Colonic mucosa (tissue), 4 donors: ENCODE measurements at places on chromosomes 4 and X.

DNA sequence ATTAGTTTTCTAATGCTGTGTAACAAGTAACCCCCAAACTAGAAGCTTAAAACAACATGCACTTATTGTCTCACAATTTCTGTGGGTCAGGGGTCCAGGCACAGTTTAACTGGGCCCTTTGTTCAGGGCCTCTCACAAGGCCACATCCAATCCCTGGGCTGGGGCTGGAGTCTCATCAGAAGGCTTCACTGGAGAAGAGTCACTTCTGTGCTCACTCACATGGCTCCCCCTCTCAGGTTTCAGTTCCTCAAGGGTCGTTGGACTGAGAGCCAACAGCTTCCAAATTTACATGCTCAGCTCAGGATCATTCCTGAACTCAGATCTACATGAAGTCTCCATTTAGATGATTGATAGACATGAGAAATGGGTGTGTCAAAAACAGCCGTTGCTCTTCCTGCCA is 77.1 kb downstream of the EVC start:
- DNase-seq = no peak

DNA sequence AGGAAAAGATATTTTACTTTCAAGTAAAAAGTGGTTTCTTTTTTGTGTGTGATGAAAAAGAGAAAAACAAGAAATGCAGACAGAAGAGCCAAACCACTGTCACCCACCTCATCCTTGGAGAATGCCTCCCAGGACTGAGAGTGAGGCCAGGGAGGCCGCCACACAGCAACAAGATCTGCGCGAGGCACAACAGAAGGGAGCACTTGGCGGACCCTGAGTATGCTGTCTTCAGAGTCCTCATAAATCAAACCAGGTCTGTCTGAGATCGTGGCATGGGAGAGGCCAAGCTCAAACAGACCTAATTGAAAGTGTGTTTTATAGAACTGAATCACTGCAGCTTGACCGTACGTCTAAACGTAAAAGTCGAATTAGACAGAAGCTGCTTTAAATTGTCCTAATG is 134.3 kb upstream of the VCX2 start:
- DNase-seq = no peak

- no peak for DNase-seq
Observed at GRCh38 chrX:19860571-19860970, 26.8 kb downstream of the SH3KBP1 start.

DNA sequence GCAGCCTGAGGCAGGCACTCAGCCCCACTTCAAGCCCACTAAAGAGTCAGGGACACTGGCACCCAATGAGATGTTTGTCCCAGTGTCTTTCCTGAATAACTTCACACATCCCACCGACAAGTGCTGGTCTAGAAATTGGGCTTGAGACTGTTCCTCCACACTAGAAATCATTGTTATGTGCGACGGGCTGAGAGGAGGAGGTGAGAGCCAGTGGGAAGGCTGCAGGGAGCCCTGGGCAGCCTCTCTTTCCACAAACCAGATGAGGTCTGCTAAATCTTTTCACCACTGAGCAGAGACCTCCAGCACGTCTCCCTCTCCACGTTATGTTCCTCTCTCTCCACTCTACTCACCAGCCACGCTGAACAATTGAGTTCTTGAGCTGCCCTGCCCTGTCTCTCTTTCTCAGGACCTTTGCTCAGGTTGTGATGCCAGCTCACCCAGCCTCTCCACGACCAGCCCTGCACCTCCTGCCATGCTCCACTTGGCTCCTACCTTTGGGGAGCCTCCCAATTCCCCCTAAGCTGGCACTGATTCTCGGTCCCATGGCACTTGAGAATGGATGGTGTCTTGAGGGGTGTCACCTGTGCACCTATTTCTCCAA is 8.4 kb downstream of the SCD5 start:
- no peak for DNase-seq

- DNase-seq = no peak
Observed at GRCh38 chrX:20654596-20655106, 387.9 kb upstream of the RPS6KA3 start.

GRCh38 chrX:12999422-12999821 is 24.5 kb downstream of the TMSB4X start:
- DNase-seq = no peak

DNA sequence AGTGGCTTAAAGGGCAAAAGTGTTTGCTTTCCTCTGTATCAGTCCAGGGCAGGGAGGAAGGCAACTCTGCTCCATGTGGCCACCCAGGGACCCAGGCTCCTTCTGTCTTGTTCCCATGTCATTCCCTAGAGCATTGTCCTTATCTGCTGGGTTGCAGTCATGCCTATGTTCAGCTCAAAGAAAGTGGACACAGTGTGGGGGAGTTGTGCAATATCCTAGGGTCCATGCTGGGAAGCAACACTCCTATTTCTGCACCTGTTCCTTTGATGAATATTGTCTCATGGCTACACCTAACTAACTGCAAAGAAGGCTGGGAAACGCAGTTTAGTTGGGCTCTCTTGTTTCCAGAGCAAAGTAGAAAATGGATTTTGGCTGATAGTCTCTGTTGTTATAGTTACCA is 107.0 kb upstream of the OTUD4 start:
- DNase-seq = no peak

GRCh38 chrX:31929366-31929765 is 857.5 kb upstream of the FTHL17 start:
- no peak for DNase-seq

- no peak for DNase-seq
Observed at GRCh38 chr4:168273838-168274237, 44.7 kb downstream of the DDX60 start.

DNA sequence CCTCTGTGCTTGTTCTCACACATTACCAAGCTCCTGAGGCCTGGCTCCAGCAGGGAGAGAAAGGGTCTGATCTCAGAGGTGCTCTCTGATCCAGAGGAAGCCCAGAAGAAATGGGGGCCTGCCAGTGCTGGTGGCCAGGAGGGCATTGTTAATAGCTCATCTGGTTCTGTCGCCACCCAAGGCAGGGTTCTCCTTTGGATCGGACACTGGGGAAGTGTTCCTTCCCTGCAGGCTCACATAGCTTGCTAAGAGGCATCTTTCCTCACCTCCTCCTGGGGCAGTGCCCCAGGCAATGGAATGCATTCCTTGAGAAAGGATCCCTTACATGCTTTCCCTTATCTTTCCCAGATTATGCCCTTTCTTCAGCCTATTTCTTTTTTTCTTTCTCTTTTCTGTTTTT is 53.8 kb downstream of the RBM47 start:
- DNase-seq = no peak

GRCh38 chrX:97145934-97146333 is 262.2 kb downstream of the RPA4 start:
- DNase-seq = no peak

DNA sequence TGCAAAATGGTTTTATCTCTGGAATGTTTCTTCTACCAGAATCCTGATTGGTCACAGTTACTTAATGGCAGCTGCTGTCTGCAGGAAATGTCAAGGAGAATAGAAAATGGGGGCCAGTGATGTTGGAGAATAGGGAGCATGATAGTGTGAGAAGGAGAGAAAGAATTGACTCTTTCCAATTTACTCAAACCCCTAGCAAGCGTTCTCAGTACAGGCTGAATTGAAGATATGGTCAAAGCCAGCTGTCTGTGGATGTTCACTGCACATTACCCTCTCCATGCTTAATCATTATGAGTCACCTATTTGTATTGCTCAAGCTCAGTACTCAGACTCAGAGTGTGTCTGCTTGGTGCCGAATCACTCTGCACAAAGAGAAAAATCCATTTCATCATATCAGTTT is 57.8 kb upstream of the FAM47B start:
- no peak for DNase-seq

- DNase-seq = no peak
Observed at GRCh38 chr4:39004758-39005157, 27.5 kb downstream of the TMEM156 start.

- no peak for DNase-seq
Observed at GRCh38 chr4:179597301-179597700, 2155.1 kb upstream of the AGA start.

DNA sequence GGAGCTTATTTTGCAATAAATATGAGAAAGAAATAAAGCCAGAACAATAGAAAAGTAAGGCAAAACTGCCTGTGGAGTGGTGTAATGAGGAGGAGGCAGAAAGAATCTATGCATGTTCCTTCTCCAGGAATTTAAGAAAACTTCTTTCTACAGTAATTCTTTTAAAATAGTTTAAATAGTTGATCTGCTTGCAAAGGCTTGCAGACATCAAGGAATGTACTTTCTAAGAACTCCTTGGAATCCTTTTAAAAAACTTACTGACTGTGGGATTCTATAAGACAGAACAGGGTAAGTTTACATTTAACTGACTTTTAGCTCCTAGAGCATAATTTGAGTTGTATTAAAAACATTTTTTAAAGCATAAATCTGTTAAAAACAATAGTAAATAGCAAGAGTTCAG is 63.2 kb upstream of the ALB start:
- DNase-seq = no peak

DNA sequence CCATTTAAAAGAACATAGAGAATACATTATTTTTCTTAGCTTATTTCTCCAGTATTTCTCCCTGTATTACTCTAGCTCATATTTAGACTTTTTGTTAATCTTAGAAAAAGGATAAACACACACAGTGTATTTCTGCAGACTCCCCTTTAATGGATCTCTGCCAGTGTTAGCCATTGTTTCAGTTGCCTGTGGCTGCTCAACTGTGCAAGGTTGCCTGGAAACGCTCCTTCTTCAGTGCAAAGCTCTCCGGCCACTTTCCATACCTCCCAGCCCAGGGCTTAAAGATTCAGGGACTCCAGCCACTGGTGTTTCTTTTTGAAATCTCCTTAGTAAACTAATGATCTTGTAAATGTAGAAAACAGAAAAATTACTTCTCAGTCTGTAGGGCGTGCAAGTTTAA is 104.9 kb downstream of the SLIT2 start:
- no peak for DNase-seq

DNA sequence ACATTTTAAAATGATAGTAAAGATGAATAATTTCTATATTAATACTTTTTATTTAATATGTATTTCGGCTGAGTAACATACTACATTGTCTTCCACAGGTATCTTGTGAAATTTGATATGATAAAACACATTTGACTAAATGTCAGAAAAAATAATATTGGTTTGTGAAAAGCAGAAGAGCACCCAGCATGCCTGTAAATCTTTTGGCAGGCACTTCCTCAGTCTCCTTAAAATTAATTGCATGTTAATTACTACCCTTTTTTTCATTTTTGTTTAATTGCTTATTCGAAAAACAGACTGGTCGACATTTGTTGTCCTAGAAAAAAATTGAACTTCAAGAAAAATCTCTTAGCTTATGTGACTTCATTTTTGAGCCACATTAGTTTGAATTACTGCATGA is 40.6 kb downstream of the CLCN3 start:
- no peak for DNase-seq

DNA sequence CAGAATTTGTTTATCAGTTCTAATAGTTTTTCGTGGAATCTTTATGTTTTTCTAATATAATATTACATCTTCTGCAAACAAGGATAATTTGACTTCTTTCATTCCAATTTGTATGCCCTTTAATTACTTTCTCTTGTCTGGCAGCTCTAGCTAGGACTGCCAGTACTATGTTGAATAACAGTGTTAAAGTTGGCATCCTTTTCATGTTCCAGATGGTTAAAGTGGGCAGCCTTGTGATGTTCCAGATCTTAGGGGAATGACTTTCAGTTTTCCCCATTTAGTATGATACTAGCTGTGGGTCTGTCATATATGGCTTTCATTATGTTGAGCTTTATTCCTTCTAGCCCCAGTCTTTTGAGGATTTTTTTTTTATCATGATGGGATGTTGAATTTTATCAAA is 220.6 kb upstream of the WDFY3 start:
- no peak for DNase-seq
